ENCODE measurements at places on chromosomes 6 and 20.

GRCh38 chr6:26033941-26034354 lies 53.3 kb upstream of the HFE start:
- no peak for DNase-seq

- peak; percentile 23 for DNase-seq
These were observed 2.7 kb upstream of the MCCD1 start for GRCh38 chr6:31525932-31526591.

DNA sequence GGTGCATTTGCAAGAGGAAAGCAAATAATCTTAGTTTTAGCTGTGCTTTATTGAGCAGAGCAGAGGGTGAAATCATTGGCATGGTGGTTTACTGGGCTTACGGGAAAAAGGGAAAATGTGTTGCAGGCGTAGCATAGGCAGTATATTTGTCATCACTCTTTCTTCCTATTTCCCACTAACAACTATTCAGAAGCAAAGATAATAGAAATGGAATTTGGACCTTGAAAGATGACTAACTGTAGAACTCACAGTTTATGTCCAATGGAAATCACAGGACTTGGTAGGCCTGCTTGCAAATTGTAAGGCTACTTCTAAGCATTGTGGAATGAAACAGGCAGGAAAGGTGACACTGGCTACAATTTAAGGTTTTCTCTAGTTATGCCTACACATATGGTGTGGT lies 611.9 kb upstream of the MAN1A1 start:
- no peak for DNase-seq

- DNase-seq = no peak
These were observed 36.7 kb downstream of the IMPG1 start for GRCh38 chr6:76035713-76036112.

GRCh38 chr6:144400321-144400720 lies 115.2 kb downstream of the UTRN start:
- DNase-seq = no peak

- no peak for DNase-seq
These were observed 115.9 kb downstream of the PREX1 start for GRCh38 chr20:48711696-48712464.

DNA sequence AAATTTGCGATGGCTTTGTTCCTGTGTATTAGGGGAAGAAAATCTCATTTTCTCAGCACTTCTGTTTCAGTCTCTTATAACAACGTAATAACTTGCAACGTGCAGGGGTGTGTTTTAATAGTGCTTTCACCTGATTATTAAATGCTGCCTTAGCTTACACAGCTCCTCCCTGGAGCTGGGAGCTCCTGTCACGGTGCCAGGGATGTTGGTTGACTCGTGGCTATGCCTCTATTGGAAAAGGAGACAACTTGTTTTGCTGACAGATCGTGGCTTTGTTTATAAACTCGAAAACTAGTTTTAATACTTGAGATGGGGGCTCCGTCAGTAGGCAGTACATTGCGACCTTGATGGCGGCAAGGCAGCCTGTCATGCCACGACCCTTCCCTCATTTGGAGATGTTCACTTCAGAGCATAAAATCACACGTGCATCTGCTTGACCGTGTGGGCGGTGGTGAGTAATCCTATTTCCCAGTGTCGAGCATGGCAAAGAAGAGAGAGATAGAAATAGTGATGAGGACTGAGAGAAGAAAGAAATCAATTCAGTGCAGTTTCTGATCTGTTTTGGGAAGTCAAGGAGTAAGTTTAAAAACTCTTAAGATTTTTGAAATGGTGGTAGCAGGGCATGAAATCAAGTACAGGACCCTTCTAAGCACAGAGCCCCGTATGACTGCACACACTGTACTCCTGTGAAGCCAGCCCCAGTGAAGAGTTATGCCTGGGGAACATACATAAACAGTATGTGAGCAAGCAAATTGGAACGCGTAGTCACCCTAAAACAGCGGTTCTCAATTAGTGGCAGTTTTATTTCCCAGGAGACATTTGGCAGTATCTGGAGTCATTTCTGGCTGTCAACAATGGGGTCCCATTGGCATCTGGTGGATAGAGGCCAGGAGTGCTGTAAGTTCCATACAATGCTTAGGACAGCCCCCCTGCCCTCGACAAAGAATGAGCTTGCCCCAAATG lies 147.2 kb downstream of the DOK5 start:
- DNase-seq = no peak

- DNase-seq = no peak
These were observed 89.9 kb downstream of the CD83 start for GRCh38 chr6:14207448-14207847.

DNA sequence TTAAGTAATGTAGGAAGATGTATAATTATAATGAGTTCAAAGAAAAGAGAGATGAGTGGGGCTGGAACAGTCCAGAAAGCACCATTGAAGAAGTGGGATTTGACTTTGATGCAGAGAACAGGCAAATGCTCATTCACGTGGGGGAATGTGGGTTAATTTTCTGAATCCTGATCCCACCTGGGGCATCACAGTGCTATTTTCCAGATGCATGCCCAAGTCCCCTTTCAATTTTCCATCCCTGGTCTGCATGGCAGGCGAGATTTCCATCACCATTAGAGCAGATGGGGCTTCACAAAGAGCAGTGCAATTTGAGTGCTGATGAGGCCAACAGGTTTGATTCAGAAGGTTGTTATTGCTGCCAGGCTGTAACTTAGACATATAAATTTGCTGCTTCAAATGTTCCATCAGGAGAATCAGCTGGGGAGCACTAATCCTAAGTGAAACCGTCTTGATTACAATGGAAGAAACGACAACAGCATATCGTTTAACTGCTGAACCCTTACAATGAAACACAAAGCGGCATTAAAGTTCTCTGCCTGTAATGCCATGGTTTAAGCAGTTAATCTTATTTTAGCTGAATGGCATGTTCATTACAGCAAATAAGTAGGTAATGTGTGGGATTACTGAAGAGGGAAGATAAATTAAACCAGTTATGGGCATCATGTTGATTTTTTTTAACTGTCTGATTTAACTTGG lies 45.2 kb downstream of the OSTM1 start:
- no peak for DNase-seq

GRCh38 chr6:112100561-112100960 lies 13.2 kb downstream of the FAM229B start:
- no peak for DNase-seq

GRCh38 chr6:80098392-80098791 lies 8.1 kb upstream of the BCKDHB start:
- no peak for DNase-seq

- DNase-seq = no peak
These were observed 288.6 kb downstream of the PRKN start for GRCh38 chr6:162438980-162439379.

DNA sequence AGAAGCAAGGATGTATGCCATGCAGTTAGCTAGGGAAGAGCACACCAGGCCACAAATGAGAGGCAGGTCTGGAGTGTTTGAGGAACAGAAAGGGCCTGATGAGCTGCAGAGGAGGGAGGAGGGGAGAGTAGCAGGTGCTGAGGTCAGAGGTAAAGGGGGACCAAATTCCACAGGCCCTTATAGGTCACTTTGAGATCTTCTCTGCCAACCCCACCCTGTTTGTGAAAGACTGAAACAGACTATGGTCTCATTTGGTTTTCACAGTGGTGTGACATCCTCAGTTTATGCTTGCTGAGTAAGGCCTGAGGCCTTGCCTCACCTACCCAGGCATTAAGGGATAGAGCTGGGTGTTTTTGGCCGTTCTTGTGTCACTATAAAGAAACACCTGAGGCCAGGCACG lies 187.7 kb upstream of the MYLIP start:
- DNase-seq = no peak

- peak; percentile 69 for DNase-seq
These were observed 20.9 kb downstream of the DEF6 start for GRCh38 chr6:35318196-35319171.

- no peak for DNase-seq
These were observed 904 bp downstream of the MDFI start for GRCh38 chr6:41638935-41639808.

DNA sequence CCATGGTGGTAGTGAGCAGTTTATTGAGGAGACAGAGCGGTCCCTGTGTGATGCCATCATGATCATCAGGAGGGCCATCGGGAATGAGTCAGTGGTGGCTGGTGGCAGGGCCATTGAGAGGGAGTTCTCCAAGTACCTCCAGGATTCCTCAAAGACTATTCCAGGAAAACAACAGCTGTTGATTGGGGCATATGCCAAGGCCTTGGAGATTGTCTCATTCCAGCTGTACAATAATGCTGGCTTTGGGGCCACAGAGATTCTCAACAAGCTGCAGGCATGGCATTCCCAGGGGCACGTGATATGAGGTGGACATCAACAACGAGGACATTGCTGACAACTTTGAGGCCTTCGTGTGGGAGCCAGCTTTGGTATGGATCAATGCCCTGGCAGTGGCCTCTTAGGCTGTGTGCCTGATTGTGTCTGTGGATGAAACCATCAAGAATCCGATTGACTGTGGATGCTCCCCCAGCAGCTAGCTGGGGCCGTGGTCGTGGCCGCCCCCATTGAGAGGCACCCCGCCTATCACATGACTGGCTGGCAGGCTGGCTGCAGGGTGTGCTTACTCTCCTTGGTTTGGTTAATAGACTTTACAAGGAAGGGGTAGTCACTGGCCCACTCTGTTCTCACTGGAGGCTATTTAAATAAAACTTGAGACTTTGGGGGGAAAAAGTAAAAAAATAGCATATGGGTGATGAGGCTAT lies 16.7 kb downstream of the RAET1E start:
- no peak for DNase-seq

DNA sequence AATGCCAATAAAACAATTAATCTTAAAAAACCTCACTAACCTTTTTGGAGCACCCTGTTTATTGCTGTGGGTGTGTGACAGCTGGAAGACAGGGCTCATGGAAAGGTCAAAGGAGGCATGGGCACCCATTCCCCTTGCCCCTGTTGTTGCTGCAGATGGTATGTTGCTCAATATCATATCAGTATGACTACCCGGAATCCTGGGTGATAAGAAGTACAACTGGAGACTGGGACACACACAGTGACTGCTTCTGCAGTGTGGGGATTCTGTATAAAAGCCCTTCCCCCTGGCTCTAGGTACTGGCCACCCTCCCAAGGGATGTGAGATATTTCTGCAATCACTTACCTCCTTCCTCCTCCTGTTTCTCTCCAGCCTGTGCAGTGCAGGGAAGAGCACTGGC lies 47.3 kb upstream of the IL20RA start:
- no peak for DNase-seq

DNA sequence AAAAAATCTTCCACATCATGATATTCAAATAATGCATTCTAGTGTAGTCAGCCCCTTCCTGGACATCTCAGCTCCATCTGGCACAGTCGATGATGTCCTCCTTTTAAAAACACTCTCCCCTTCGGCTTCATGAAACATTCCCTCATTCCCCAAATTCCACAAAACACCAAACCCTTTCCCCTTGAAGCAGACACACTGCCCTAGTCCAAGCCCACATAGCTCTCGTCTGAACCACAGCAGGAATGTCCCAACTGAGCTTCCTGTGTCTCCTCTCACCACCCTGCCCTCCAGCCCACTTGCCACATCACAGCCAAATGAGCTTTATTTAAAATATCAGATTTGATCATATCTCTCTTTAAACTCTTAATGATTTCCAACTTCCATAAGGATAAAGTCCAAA lies 106.4 kb upstream of the CARMIL1 start:
- peak; percentile 97 for DNase-seq

DNA sequence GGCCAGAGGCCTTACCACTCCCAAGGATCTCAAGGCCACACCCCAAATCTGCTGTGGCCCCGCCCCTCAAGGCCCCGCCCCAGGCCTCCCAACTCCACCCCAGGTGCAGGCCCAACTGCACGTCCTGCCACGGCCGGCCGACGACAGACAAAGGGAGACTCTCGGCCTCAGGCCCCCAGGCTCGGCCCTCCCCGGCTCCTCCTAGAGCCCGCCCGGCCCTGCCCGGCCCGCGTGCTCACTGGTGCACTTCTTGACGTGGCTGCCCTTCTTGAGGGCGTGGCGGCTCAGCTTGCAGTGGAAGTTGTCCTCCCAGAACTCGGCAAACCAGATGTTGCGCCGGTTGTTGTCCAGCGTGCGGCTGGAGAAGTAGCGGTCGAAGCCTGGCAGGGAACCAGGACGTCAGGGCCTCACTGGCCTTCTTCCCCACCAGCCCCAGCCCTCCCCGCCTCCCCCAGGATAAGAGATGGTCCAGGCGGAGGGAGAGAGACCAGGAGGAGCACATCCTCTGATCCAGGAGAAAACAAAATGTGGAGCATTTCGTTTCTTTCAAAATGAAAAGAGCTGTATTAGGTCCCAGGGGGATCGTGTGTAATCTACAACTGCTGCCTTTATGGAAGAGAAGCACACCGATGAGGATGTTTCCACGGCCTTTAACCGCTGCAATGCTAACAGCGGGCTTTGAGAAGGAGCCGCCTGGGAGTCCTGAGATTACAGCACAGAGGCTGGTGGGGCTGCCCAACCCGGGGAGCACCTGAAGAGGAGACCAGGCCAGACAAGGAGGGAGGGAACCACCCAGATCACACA lies 89.4 kb downstream of the GRM4 start:
- peak; percentile 63 for DNase-seq

GRCh38 chr6:96947055-96947454 lies 22.5 kb downstream of the KLHL32 start:
- no peak for DNase-seq

- no peak for DNase-seq
These were observed 22.8 kb upstream of the SLC23A2 start for GRCh38 chr20:5024103-5024502.

GRCh38 chr20:62764156-62764935 lies 31.9 kb upstream of the MRGBP start:
- no peak for DNase-seq

DNA sequence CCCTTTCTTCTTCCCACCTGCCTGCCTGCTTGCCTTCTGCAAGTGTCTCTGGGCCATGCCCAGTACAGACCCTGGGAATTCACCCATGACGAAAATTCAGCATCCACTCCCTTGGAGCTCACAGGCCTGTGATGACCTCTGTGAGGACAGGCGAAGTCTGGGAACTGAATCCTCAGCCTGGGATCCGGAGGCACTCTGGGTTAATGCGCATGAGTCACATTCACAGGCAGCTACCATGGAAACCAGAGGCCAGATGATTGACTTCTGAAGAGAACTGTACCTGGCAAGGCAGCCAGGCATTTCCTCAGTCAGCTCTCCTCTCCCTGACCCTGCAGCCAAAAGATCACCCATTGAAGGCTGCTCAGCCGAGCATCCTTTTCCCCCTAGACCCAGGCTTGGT lies 41.0 kb downstream of the SLC9A8 start:
- DNase-seq = peak; percentile 73

DNA sequence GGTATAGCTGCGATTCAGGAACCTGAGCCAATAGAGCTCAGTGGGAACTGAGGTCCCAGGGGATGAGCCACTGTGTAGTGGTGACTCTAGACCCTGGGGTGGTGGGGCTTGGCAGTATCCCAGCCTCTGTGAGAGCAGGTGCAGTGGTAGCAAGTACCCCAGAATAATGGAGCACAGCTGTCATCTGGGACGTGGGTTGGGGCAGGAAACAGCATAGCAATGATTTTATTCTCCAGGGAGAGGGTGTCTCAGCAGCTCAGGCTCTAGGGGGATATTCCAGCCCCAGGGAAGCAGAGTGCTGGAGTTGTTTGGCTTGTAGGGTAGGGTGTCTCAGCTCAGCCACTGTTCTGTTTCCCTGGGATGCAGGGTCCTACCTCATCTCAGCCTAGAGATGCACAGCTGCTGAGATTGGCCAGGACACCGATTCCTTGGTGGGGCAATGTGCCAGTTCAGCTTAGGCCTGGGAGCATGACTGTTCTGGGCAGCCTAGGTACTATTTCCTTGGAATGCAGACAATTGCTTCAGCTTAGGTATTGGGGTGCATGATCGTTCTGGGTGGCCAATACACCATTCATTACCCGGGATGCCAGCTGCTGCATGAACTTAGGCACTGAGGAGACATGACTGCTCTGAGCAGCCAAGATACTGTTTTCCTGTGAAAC lies 34.0 kb upstream of the NUP153 start:
- DNase-seq = no peak

All from NCI-H226 (cell line).